ENCODE measurements at places on chromosomes 12 and 14.

DNA sequence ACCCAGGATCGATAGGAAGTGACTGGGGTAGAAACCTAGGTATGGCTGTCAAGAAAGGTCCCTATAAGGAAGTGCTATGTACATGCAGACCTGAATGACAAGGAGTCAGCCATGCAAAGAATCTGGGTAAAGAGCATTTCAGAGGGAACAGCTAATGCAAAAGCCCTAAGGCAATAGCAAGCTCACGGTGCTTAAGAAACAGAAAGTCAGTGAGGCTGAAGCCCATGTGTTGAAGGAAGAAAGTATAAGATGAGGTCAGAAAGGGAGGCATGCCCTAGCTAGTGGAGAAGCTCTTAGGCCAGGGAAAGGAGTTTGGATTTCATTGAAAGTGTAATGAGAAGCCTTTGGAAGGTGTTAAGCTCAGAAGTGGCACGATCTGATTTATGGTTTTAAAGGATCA, 6.0 kb upstream of the ADCY6 start:
- DNase-seq = no peak

DNA sequence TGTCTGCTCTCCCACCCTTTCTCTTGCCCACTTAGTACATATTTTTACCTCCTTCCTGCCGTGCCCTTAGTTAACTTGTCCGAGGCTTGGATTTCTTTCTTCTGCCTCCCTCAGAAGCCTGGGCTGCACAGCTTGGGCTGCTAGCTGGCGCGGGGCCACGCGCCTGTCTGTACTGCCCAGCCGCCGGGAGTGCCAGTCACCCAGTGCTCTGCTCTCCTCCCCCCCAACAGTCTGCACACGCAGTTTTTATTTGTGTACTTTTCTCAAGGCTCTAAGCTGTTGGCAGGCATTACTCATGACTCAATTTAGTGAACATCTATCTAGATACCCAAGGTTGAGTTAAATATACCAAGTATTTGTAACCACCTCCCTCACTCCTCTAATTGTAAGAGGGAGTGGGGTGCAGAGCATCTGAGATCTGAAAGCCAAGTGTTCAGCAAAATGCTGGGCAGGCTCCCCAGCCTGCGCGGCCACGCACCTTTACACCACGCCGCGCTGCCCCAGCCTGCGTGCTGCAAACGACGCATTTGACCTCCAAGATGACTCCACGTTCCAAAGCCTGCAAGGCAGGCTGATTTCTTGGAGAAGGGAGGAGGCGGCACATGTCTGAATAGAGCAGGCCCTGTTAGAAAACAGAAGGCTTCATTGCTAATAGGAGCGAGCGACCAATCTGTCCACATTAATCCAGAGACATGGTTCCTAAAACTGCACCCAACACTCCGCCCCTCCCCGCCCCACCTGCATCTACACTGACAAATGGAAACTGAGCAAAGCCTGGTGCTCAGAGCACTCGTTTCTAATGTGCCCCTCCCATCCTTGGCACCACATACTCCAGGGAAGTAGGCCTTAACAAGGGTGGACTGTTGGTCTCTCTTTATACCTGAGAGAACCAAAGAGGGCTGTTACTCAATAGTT, 18.2 kb upstream of the CACNA2D4 start:
- no peak for DNase-seq

- no peak for DNase-seq
Measured at GRCh38 chr12:22275843-22276242, 58.7 kb downstream of the ST8SIA1 start.

DNA sequence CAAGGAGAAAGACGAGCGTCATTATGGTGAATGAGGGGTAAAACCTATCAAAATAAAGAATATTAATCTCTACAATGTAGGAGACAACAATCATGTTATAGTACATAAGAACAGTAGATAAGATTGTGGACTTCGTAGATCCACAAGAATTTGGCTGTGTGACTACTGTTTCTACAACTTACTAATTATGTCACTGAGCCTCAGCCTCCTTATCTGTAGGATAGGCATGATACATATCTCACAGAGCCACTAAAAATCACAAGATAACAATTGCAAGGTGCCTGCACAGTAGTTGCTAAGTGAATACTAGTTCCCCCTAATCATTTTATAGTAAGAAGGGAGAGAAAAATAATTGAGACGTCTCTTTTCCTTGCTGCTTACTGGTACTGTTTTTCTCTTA, 78.2 kb upstream of the STAC3 start:
- no peak for DNase-seq

- no peak for DNase-seq
Measured at GRCh38 chr12:69648476-69648875, 37.8 kb upstream of the LRRC10 start.

- no peak for DNase-seq
Measured at GRCh38 chr14:60643463-60644314, 5.6 kb downstream of the SIX1 start.

DNA sequence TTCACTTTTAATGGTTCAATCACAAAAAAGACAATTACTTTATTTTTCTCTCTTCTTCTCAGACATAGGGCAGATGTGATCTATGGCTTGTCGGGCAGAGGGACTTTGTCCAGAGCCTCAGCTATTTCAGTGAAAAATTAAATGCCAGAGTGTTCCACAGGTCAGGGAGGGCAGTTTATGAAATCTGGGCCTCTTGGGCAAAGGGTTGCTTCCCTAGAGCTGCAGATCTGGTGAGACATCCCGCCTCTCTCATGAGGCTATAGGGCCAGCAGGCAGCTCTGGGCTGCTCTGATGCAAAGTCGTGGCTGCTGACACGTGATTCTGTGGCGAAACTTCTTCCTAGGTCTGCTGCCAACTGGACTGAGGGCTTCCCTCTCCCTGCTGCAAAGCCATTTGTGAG, 6.0 kb downstream of the CLMN start:
- DNase-seq = no peak

GRCh38 chr12:15830538-15830937, 41.4 kb upstream of the EPS8 start:
- DNase-seq = no peak

DNA sequence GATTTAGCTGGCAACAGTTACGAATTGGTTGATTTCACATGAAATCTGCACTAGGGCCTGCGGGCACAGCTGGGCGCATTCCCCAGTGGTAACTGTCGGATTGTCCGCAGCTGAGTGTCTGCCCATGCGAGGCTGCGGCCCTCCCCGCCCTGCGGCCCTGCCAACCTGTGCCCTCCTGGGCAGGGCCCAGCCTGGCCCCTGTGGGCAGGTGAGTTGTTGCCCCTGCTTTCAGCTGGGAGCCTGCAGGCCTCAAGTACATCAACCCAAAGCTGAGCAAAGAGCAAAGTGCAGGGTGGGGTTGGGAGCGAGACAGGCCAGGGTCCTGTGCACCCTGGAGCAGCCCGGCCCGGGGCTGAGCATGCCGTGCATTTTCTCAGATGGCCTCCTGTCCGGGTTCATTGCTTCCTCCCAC, 89.1 kb downstream of the ADGRD1 start:
- no peak for DNase-seq
